ENCODE measurements at places on chromosomes 3 and 15.

DNA sequence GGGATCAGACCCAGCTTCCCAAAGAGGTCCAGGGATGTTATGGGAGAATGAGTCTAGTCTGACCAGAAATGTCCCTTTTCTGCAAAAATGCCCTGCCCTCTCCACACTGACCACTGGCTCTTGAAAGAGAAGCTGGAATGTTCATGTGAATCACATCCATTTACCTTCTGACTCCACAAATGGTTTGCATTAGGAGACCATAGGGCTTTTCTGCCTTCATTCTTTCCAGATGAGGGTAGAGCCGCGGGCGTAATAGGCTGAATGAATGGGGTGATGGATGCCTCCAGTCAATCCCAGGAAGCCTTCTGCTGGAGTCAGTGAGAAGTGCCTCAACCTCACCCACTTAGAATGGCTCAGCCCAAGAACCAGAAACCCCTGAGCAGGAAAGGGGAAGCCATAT, 47.2 kb upstream of the IREB2 start:
- no peaks in the 10 kb centered on the region for H3K27me3 ChIP-seq
- H3K27ac ChIP-seq, result no peak overlapping the region
- no peaks in the 10 kb centered on the region for H3K36me3 ChIP-seq
- no peak for DNase-seq

GRCh38 chr3:147222291-147222690, 184.1 kb downstream of the ZIC4 start:
- no peaks in the 10 kb centered on the region for H3K4me1 ChIP-seq
- H3K36me3 ChIP-seq, result no peaks in the 10 kb centered on the region
- H3K27ac ChIP-seq, result no peak overlapping the region

DNA sequence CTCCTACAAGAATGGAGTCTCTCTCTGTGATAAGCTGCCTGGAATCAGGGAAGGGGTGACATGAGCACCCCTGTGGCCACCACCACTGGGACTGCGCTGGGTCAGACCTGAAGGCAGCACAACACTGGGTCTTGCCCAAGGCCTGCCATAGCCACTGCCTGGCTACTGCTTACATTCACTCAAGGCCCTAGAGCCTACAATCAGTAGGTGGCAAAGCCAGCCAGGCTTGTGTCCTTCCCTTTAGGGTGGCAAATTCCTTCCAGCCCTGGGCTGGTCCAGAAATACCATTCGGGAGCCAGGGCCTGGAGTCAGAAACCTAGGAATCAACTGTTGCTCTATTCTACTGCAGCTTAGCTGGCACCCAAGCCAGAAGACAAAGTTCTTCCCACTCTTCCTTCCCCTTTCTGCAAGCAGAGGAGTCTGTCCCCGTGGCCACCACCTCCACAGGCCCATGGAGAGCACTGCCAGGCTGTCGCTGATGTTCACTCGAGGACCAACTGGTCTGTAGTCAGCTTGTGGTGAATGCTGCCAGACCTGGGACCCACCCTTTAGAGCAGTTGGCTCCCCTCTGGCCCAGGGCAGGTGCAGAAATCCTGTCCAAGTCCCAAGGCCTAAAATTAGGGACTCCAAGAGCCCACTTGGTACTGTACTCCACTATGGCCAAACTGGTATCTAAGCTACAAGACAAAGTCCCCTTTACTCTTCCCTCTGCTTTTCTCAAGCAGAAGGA, 307.4 kb downstream of the THSD4 start:
- no peak for DNase-seq
- peaks cover 18% of the 10 kb centered on the region for H3K4me1 ChIP-seq
- no peaks in the 10 kb centered on the region for H3K27me3 ChIP-seq
- no peak overlapping the region for H3K4me3 ChIP-seq

GRCh38 chr3:4006288-4006687, 207.1 kb downstream of the LRRN1 start:
- no peak overlapping the region for H3K4me3 ChIP-seq
- no peaks in the 10 kb centered on the region for H3K4me1 ChIP-seq
- H3K27me3 ChIP-seq, result no peaks in the 10 kb centered on the region
- no peak overlapping the region for H3K27ac ChIP-seq
- no peak for DNase-seq

DNA sequence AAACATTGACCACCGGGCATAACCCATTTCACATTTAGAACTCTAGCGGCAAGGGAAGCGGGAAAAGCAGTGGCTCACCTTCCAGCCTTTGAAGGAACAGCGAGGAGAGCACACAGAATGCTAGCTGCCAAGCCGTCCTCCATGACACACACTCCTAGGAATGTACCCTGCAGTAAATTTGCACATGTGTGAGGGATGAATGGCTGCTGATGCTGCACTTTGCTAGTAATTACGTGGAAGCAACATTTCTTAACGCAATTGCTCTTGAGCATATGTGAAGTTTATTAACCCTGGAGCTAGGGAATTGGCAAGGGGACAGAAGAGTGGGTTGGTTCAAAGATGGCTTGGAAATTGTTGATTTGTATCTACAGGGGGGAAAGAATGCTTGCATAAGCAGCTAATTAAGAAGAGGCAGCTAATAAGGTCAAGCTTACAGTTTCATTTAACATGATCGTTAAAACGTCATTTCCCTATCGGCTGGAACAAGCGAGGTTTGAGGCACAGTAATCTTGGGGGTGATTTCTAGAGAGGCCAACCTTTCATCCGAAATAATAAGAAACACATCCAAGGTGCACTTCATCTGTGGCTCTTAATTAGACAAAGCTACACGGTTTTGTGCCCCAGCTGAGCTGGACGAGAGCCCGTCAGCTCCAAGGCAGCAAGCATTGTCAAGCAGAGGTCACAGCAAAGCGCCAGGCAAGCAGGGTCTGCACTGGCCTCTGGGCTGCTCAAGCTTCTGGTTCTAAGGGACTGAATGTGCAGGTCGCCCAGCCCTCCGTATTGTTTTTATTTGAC, 123.4 kb downstream of the CHSY1 start:
- peak overlapping the region; percentile 93 for H3K27ac ChIP-seq
- peaks cover 33% of the 10 kb centered on the region for H3K4me1 ChIP-seq
- no peaks in the 10 kb centered on the region for H3K27me3 ChIP-seq
- no peak overlapping the region for H3K4me3 ChIP-seq
- no peaks in the 10 kb centered on the region for H3K36me3 ChIP-seq

- no peaks in the 10 kb centered on the region for H3K27me3 ChIP-seq
- H3K4me3 ChIP-seq, result no peak overlapping the region
- DNase-seq, result no peak
- H3K4me1 ChIP-seq, result no peaks in the 10 kb centered on the region
- H3K36me3 ChIP-seq, result no peaks in the 10 kb centered on the region
Measured at GRCh38 chr3:196117809-196118208, 35.9 kb upstream of the TFRC start.

GRCh38 chr3:149150436-149150835, 21.0 kb downstream of the HPS3 start:
- peaks cover 2% of the 10 kb centered on the region for H3K36me3 ChIP-seq
- H3K27ac ChIP-seq, result no peak overlapping the region
- H3K27me3 ChIP-seq, result no peaks in the 10 kb centered on the region

GRCh38 chr3:102400142-102400541, 34.7 kb upstream of the ZPLD1 start:
- H3K4me1 ChIP-seq, result no peaks in the 10 kb centered on the region
- H3K27me3 ChIP-seq, result no peaks in the 10 kb centered on the region
- H3K36me3 ChIP-seq, result no peaks in the 10 kb centered on the region
